ENCODE measurements at places on chromosomes 12 and 14. TPM values are rescaled to one million over a fixed set of nuclear protein-coding genes. Genes with fewer than 3 reads are reported as not detected.

Gene KRT82
- not detected for total RNA-seq

Gene SLC25A21
- total RNA-seq: not detected

Gene KRT71
- not detected for total RNA-seq

Gene EMP1
- 35.6 TPM for total RNA-seq

Gene PLA2G1B
- not detected for total RNA-seq

Gene BEST3
- total RNA-seq: not detected

Gene KLRF2
- total RNA-seq: not detected

Gene AICDA
- total RNA-seq: 0.82 TPM

Gene DAO
- total RNA-seq: not detected

Gene KRT78
- not detected for total RNA-seq

Gene GNG2
- total RNA-seq: 305 TPM

Data from activated naive CD4-positive, alpha-beta T cell treated with anti-CD3 and anti-CD28 coated beads, Interleukin-2, amount 10 ng/mL, durations not matched to agents 5 hours and 36 hours (primary cell).